Suppressor macrophage treated with lipopolysaccharide for 1 hour (primary cell): ENCODE measurements at places on chromosomes 2 and 18.

- DNase-seq, result peak; percentile 47
These were observed 37.0 kb downstream of the SP100 start for GRCh38 chr2:230453006-230453405.

DNA sequence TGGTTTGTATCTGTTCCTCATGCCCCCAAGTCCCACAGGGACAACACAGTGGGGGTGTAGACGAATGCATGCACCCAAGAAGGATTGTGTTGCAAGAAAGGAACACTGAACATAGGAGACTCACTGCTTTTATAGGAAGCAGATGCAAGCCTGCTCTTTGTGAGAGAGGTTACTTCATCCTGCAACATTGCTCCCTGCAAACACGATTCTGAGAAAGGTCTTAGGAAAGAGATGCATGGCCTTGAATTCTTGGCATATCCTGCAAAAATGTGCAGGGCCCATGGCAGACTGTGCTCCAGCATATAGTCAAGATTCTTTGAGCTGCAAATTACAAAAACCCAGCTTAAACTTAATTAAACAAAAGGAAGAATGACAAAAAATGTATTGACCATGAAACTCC is 312.2 kb upstream of the MGAT5 start:
- DNase-seq, result no peak

DNA sequence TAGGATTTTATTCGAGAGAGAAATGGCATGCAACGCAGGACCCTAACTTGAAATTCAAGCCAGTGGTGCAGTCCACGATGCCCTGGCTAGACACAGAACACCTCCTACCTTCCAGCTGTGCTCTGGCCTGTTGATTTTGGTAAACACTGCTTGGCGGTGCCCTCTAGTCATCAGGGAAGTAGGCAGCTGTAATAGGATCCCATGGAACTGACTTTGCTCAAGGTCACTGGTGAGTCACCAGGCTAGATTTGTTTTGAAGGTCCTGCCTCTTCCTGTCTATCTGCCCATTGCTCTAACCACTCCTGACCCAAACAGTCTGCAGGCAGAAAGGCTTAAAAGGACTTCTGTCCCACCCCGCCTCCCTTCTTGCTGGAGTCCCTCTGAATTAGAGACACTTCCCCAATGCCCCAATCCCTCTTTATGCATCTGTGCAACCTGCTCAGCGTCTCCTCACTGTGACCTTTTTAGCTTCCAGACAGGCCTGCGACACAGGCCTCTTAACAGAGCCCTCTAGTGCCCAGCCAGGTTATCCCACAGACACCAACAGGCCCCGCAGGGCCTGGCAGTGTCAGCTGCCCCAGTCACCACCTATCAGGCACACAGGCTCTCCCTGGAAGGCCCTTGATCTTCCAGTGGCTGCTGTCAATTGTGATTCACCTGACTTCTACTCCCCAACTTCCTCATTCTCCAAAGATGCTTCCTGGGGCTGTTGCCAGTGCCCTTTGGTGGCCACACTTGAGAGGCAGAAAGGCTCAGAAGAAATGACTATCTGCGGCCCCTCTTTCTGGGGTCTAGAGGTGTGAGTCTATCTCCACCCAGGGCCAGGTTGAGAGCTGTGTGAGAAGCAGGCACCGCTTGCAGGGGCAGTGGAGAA is 5.2 kb downstream of the TMEM127 start:
- DNase-seq, result peak; percentile 83

DNA sequence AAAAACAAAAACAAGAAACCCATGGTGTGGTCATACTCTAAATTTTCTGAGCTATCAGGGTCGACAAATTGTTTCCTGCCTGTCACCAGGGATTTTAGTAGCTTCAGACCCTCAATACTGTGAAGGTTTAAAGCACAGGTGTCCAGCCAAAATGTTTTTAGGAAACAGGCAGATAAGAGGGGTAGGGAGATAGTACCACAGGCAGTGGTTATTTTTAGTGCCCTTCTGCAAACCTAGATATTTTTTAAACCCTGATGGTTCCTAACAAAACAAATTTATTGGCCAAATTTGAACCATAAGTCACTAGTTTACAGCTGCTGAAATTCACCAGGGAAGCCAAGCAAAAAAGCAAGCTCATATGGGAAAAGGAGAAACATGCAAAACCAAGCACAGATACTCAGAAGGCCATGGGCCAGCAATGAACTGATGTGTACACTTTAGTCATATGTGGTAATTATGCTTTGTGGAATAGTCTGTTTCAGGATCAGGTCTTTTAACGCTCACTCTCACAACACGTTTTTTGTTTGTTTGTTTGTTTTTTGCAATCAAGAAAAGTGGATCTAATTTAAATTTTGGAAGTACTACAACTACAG is 156.8 kb upstream of the STK17B start:
- no peak for DNase-seq

DNA sequence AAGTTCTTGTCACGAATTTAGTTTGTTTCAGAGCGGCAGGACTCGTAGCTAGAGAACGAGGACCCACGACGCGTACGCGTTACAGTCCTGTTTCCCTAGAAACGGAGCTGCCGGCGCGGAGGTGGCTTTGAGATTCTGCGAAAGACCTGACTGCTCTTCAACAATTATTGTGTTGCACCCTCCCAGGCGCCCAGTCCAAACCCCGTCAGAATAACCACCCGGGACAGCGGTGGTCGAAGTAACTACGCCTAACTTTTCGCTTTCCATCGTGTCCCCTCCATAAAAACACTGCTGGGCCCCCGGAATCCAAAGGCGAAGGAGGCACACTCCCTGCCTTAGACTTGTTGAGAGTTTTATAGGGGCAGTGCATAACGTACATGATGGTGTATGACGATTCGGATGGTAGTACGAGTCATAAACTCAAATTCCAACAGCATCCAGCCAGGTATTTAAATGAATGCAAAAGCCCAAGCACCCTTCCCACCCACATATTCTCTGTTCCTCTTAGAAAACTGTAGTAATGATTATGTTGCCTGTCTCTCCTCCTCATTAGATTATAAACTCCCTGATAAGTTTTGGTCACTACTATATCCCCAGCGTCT is 651 bp upstream of the STAM2 start:
- DNase-seq, result peak; percentile 31

GRCh38 chr2:72971036-72971435 is 53.7 kb downstream of the EMX1 start:
- DNase-seq, result no peak

DNA sequence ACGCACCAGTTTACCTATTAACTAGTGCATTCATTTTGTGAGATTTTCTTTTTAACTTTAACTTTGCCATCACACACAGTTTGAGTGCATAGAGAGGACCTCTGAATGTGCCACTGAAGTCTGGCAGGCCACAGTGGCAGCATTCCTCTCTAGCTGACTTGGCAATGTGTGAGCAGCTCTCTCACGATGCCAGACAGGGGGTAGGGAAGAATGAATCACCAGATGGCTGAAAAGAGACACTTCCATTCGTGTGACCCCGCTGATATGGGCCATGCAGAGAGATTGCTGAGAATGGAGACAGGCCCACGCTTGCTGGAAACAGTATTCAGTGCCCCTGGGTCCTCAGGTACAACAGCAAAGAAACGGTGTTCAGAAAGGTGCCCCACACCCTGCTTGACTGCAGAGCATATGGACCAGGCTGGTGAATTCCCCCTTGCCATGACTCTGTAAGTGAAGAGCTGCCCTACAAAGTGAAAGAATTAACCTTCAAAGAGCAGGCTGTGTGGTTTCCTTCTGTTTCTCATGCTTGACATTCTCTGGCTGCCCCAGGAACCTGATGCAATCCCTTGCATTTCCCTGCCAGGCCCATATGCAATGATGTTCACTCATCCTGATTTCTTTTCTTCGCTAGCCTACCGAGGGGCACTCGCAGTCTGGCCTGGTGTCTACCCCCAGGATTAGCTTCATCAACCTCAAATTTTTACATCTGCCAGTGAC is 236.1 kb downstream of the CDH20 start:
- no peak for DNase-seq

- DNase-seq, result no peak
These were observed 30.4 kb downstream of the MSTN start for GRCh38 chr2:190031969-190032618.

DNA sequence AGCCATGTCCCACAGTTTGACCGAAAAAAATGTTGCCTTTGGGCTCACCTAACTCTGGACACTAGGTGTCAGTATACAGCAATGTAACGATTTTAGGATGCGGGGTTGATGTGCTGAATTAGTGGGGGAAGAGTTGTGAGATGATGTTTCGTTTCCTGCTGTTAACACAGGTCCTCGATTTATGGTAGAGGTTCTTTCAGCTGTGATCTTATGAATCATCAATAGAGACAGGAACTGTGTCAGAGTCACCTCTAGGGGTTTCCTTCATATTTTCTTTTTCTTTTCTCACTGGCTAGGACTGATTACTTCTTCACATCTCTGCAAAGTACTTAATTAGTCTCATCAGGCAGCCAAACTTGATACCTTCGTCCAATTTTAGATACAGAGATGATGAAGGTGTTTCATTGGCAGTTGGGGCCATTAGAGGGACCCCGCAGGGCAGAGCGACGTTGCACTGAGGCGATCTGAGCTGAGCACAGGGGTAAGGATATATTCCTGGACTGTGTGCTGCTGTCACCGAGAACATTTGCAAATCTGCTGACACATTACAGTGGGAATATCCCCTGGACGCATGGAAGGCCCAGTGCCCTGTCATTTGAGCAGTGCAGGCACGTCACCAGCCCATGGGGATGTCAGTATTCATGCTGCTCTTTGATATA is 10.2 kb upstream of the MMADHC start:
- peak; percentile 67 for DNase-seq
